Activated T-helper 17 cell treated with anti-CD3 and anti-CD28 coated beads, Interleukin-2, amount 50 U/mL, for 72 hours (primary cell): ENCODE measurements at places on chromosomes 4 and X.
A peak's percentile ranks its signal among the peaks of the same experiment; 100 is the strongest.

- no peak for ATAC-seq
Measured at GRCh38 chrX:70038515-70038914, 11.2 kb downstream of the AWAT2 start.

DNA sequence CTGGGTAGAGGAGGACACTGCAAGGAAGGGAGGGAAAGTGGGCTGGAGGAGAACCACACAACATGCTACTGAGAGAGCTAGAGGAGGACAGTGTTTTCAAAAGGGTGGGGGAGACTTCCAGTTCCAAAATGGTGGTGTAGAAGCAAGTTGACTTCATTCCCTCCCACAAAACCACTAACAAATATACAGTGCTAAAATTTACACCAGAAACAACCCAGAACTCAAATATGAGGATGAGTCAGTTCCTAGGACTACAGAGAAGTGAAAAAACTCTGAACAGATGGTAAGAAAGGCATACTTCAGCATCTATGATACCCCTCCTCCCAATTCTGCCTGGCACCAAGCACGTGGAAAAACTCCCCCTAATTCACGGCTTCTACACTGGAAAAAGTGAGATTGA lies 9.8 kb downstream of the AADAT start:
- no peak for ATAC-seq

DNA sequence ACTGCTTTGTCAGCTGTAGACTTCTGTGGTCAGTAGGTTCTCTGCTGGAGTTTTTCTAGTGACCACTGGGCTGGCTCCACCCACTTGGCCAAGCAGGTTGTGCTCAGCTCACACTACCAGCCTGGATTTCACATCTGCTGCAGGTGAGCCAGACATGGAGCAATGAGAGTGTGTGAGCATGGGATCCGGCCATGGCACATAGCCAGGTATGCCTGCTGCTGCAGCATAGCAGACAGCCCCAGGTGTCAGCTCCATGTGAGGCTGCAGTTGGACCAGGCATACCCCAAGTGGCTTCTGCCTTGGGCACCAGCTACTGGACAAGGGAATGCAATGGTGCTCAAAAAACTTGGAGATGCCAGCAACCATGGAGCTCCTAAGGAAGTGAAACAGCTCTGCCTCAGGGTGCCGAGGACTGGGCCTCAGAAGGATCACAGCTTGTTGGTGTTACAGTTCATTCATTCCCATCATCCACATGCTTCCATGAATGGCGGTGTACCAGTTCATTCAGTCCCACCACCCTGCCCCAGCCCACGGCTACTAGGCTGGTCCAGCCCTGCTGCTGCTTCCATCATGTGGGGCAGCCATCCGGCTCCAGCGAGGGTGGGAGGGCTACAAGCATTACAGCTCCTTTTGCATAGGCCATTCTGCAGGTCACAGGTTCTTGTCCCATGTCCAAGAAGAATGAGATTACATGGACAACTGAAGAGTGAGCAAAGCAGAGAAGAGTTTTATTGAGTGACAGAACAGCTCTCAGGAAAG lies 389.1 kb upstream of the PCDH7 start:
- ATAC-seq: no peak

- no peak for ATAC-seq
Measured at GRCh38 chr4:21645776-21646175, 302.8 kb downstream of the KCNIP4 start.

- ATAC-seq: no peak
Measured at GRCh38 chr4:64464581-64464980, 55.3 kb upstream of the TECRL start.

DNA sequence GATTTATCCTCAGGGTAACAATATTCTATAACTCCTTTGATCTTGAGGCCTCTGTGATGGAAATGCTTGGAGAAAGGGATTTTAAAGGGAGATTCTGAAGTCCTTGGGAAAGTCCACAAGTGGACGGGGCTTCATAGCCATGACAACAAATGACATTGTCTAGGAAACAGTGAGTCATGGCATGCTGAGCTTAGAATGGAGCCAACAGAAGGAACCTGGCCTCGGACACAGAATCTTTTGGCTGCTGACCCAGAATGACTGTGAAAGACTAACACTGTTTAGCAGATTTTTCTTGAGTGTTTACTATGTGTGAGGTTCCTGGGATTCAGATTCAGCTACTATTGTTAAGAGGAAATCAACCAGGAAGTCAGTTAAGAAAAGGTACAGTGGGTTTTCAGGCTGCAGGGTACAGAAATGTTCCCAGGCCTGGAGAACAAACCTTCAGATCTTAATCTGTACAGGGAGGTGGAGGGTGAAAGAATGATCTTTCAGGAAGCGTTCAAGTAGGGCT lies 18.1 kb upstream of the CXCL2 start:
- ATAC-seq: no peak

GRCh38 chr4:86847571-86847970 lies 1.6 kb downstream of the SLC10A6 start:
- ATAC-seq: peak; percentile 58

- no peak for ATAC-seq
Measured at GRCh38 chr4:1599026-1599481, 85.1 kb downstream of the FAM53A start.

GRCh38 chr4:55411621-55412020 lies 15.9 kb downstream of the TMEM165 start:
- ATAC-seq: no peak

DNA sequence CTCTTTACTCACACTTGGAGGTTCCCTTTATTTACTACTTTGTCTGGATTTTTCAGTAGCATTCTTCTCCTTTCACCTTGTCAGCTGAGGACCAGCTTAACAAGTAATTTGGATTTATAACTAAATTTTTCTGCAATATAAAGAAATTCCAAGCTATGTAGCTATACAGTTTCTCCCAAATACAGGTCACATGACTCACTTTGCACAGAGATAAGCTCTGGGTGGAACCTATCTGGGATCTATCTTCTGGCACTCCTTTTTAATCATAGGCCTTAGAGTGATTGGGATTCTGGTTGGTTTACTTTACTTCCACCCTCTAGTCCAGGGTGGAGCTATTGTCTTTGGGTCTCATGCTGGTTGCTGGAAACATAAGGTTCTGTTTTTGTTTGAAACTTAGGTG lies 34.9 kb upstream of the STK26 start:
- no peak for ATAC-seq

DNA sequence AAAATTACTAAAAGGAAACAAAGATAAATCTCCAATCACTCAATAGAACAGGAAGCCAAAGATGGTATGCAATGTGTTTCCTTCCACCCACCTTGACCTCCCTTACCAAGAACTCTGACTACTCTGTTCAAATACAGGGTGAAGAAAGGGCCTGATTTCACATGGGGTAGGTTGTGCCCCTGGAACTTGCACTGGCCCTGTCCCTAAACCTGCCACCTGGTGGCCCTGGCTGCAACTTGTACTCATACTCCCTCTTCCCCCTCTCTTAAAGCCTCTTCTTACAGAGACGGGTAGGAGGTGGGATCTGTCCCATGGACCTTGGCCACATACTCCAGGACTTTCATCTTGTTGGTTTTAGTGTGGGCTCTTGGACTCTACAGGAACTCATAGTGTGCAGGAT lies 17.3 kb upstream of the TMEM185A start:
- no peak for ATAC-seq

- ATAC-seq: no peak
Measured at GRCh38 chrX:120727911-120728310, 98.1 kb upstream of the C1GALT1C1 start.

DNA sequence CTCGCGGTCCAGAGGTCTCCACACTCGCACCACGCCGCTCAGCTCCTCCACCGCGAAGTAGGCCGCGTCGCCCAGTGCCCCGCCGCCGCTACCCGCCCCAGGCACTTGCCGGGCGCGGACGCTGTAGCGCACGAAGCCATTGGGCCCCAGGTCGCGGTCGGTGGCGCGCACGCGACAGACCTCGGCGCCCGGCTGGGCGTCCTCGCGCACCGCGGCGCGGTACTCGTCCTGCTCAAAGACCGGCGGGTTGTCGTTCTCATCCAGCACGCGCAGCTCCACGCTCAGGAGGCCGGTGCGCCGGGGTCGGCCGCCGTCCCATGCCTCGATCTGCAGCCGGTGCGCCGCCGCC lies 1.4 kb downstream of the DCHS2 start:
- ATAC-seq: no peak
